ENCODE measurements at places on chromosomes 2 and 18.
A peak's percentile ranks its signal among the peaks of the same experiment; 100 is the strongest.

GRCh38 chr2:196331143-196331542 is 159.8 kb upstream of the STK17B start:
- DNase-seq = no peak

DNA sequence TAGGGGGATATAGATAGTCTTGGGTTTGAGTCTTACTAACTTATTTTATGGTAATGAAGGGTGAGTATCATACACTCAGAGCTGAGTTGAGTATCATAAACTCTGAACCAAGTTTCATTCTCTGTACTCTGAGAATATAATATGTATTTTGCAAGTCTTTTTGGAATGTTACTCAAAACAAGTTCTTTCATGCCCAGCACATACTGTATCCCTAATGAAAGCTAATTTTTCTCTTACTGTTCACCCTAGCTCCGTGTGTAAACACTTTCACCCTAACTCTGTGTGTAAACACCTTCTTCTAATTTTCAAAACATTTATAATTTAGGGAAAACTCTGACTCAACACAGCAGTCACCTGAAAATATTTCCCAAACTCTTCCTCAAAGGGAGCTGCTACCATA is 29.7 kb upstream of the CHST9 start:
- no peak for DNase-seq

GRCh38 chr2:148998165-148998830 is 40.2 kb upstream of the LYPD6B start:
- no peak for DNase-seq

GRCh38 chr2:199696048-199696447 is 154.9 kb downstream of the FTCDNL1 start:
- no peak for DNase-seq

DNA sequence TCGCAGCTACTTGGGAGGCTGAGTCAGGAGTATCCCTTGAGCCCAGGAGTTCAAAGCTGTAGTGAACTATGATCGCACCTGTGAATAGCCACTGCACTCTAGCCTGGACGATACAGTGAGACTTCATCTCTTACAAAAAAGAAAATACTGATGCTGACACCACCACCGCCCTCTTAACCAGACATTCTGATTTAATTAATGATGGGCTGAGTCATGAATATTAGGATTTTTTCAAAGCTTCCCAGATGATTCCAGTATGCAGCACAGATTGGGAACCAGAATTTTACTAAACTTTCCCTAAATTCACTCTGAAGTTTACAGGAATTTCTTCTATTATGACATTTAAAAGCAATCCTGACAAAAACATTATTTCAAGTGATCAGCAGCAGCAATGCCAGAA is 130.1 kb downstream of the ERBB4 start:
- no peak for DNase-seq

- DNase-seq = peak; percentile 48
These were observed 1.0 kb upstream of the PPP4R3B start for GRCh38 chr2:55618275-55619055.

DNA sequence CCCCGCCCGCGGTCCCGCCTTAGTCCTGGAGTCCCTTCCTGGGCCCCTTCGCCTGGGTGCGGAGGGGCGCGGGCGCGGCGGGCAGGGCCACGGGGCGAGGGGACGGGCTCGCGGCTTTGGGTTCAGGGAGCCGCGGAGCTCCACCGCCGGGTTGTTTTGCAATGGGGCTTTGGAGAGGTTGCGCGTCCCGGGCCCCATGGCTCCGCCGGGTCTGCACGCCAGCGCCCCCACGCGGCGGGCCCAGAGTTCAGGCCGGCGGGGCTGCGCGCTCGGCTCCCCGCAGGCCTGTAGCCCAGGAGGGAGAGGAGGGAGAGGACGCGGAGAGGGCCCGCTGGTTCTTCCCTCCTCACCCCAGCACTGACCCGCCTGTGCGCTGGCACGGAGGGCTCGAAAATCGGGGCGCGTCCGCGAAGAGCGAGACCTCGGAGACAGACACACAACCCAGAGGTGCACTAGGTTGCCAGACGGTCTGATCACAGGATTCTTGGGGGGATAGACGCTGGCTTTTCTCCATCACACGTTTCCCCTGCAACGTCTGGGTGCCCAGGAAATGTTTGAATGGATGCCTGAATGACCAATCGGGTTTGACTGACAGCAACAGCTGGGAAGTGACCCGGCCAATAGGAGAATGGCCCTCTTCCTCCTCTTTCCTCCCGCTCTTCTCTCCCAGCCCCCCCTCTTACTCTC is 4.9 kb upstream of the SIX2 start:
- DNase-seq = no peak

GRCh38 chr2:8224347-8225190 is 457.3 kb upstream of the ID2 start:
- no peak for DNase-seq

DNA sequence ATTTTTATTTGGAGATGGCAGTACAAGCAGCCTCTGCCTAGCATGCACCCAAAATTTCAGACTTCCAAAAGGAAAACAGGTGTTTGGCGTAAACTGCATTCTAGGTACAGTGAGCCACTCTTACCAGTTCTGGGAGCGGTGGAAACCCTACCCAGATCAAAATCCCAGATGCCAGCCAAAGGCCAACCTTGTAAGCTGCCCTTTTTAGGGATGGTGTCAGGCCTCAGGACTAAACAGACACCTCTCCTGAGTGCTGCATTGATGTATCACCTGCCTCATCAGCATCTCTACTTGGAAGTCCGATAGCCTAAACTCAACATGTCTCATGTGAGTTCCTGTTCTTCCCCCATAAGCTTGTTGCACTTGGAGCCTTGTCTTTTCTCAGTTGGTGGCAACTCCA is 104.0 kb downstream of the MAP4K4 start:
- DNase-seq = no peak

DNA sequence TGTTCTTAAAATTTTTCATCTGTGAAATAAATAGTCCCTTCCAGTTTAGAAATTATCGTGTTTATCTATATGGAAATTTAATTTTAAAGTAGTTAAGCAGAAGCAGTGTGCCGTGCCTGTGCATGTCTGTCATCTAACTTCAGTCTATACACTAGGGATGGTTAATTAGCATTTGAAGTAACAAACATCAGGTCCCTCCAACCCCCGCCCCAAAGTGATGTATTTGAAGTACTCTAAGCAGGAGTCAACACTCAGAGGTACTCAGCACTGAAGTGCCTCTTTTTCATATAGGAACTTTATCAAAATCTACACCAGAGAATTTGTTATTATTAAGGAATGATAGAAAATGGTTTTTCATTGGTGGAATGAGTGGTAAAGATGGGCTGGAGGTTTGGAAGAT is 33.0 kb downstream of the LANCL1 start:
- DNase-seq = no peak

- DNase-seq = no peak
These were observed 64.0 kb upstream of the MCFD2 start for GRCh38 chr2:46979571-46979979.

DNA sequence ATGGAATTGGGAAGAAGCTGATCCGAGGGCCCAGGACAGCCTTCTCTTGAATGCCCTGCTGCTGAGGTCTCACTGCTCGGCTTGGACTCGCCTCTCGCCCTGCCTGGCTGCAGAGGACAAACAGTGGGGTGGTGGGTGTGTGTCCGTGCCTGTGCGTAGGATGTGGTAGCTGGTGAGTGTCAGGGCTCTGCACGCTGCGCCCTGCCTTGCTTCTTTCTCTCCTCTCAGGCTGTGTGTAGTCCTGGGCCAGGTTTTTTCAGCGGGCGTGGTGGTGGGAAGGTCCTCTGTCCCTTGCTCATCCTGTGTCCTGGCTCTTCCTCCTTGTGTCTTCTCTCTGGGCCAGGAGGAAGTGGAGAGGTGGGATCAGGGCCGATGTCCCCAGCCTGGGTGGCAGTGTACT is 44.8 kb downstream of the RRM2 start:
- DNase-seq = no peak

DNA sequence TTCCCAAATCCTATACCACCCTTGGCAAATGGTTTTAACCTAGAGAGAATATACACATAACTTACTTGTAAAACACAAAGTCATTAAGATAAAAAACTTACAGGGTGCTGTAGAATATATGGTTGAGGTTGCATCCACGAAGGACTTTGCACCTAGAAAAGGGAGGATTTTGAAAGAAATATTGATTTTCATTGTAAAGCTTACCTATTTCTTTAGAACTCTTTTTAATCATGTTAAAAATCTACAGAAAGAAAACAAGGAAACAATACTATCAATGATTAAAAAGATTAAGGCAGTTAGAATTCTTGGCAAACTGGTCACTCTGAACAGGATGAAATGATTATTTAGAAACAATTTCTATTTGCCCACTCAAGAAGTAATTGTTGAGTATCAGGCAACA is 81.1 kb upstream of the ITGB6 start:
- no peak for DNase-seq

- no peak for DNase-seq
These were observed 176.3 kb upstream of the LRP1B start for GRCh38 chr2:142307086-142307485.

DNA sequence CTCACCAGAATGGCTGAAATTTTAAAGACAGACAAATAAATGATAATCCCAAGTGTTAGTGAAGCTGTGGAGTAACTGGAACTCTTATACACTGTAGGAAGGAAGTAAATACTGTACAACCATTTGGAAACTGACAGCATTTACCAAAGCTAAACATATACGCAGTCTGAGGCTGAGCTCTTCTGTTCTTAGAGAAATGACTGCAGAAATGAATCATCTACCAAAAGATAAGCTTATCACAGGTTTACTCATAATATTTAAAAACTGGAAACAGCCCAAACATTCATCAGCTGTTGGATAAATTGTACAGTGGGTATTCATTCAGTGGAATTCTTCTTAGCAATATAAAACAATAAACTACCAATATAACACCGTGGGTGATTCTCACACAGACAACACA is 218.2 kb upstream of the RAB12 start:
- DNase-seq = no peak

DNA sequence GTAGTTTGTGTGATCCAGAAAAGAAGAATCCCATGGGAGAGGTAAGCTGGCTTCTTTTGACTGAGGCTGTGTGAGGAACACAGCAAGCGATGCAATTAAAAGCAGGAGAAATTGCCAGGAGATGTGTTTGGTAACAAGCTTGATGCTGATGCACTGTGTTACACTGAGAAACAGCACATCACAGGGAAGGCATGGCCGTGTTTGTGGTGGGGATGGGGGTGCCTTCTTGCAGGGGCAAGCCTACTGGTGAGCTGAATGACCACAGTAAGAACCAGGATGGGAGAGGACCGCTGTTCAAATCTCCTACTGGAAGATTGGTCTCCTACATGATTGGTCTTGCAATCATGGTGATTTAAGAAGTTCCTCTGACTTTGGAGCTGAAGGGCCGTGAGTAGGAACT is 477.7 kb upstream of the HS6ST1 start:
- no peak for DNase-seq

DNA sequence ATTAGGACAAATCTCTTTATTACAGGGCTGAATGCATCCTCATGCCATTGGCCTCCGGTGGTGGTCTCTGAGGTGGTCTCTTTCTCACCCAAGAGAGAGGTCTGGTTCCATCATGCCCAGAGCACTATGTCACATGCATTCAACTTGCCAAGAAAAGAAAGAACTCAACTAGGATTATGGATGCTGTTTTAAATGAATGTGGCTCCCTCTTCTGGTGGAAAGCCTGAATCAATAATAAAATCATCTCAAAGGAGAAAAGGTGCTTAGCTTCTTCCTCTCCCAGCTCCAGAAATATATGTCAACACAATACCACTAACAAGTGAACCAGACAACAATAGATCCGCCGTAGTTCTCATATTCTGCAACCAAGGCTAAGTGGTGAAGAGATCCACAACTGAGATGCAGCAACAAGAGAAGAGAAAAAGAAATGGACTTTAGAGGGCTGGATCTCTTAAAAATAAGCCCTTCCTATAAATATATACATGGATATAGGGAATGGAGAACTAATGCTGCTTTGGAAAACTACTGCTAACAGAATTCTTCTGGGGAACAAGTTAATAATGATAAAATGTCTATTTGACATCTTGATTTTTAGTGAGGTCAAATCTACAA is 396.8 kb downstream of the NCKAP5 start:
- peak; percentile 32 for DNase-seq

DNA sequence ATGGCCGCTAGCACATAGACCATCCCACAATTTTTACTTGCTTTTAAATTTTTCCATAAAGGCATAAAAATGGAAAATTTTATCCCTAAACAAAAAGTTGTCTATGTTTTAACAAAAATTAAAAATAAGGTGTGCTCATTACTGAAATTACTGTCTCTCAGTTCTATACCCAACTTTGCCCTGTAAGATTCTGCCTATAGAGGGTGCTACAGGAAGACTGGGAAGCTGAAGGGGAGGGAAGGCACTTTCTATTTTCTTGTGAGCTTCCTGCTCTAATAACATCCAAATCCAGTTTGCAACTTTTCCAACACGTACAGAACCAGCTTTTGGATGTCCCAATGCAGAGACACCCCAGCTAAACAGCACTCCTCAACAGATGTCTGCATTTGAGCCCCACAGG is 666.9 kb downstream of the PLCL1 start:
- no peak for DNase-seq

GRCh38 chr2:223460209-223460608 is 142.0 kb downstream of the SCG2 start:
- DNase-seq = no peak

- DNase-seq = no peak
These were observed 106.8 kb upstream of the FN1 start for GRCh38 chr2:215542690-215543089.

DNA sequence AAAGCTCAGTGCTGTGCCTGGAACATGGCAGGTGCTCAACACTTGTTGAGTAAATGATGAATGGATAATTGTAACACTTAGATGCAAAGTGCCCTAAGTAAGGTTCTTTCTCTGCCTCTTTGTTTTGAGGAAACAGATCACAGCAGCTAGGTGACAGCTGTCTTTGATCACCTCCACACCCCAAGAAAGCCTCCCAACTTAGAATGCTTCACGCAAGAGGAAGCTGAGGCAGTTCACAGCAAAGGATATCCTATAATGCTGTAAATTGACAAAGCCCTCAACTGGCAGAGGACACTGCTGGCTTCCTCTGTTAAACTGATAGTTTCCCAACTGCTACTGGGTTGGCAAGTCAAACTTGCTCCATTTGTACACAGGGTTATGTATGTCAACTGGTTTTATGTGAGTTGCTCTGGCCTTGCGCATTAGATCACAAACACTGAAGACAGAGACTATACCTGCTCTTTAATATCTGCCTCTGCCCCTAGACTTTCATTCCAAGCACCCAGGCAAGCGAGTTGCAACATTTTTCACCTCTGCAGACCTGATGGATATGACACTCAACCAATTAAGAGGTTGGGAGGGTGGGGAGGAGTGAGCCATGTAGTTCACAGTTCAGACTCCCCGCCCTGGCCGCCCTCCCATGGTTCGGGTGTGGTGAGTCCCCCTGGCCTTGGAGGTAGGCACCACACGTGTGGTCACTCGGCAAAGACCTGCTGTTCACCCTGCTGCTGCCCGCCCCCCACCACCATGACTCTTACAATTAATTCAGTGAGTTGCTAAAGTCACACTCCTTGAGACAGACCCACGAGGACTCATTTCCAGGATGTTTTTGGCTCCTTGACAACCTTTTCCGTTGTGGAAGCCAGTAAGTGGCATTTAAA is 4.8 kb upstream of the MALL start:
- DNase-seq = no peak

- no peak for DNase-seq
These were observed 186.1 kb downstream of the SEPTIN10 start for GRCh38 chr2:109427661-109428091.

All from AML-193 (cell line).